ENCODE measurements at places on chromosomes 3 and 15. TPM values are rescaled to one million over a fixed set of nuclear protein-coding genes. Genes with fewer than 3 reads are reported as not detected.

KCNAB1 gene
- total RNA-seq: 0.21 TPM

ARNT2 gene
- total RNA-seq: 68.1 TPM

GOLGA8T gene
- 0.94 TPM for total RNA-seq

MITF gene
- 6.1 TPM for total RNA-seq

TP63 gene
- 0.16 TPM for total RNA-seq

CAPN3 gene
- 5.1 TPM for total RNA-seq

CCDC50 gene
- 75.5 TPM for total RNA-seq

KNG1 gene
- total RNA-seq: not detected

GRM2 gene
- 0.32 TPM for total RNA-seq

ACP3 gene
- not detected for total RNA-seq

YEATS2 gene
- 41.4 TPM for total RNA-seq

ZBBX gene
- total RNA-seq: not detected

GABRG3 gene
- 0.19 TPM for total RNA-seq

DNA sequence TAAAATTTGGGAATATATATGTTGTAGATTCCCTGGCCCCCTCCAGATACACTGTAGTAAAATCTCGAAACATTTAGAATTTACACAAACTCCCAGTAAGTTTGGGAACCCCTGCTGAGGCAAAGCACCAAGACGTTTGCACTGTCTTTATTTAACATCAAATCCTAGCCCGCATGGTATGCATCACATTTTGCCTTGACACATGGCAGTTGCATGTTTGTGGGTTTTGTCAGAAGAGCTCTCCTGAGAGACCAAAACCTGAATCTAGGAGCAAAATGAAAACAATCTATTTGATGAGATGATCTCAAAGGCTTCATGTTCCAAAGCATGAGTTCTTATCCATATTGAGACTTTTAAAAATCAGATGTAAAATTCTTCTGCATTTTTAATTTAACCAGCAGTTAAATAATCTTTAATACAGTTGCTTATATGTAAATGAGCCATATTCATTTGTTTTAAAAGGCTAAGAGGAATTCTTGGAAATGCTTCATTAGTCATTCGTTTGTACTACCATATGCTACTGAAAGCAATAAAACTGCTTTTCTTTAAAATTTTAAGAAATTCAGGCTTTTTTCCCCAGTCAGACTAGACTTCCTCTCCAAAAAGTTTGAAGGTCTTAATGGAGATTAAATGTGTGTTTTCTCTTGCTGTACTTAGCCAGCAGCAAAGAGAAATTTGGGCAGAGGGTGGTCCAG, 105.2 kb upstream of the BOC start:
- DNase-seq: no peak

GRCh38 chr15:44501768-44502366, 35.1 kb upstream of the EIF3J start:
- DNase-seq: no peak

DNA sequence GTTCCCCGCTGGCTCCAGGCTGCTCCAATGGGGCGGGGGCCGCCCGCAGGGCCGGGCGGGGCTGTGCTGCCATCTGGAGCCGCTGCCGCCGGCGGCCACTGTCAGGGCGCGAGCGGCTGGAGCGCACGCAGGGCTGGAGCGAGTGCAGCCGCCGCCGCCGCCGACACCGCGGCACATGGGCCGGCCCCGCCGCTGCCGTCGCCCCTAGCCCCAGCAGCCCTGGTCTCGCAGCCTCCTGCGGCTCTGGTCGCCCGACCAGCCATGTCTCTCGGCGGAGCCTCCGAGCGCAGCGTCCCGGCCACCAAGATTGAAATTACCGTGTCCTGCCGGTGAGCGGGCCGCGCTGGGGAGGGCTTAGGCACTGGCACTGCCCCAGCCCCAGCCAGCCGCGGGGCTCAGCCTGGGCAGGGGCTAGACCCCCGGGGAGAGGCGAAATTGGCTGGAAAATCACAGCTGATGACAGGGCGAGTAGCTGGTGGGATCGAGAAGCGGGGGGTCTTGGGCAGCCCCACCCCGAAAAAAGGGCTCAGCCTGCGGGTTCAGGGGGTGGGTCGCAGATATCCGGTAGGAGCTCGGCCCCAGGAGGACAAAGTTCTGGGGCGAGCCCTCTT, at the start of gene CPNE9:
Gene CPNE9, plus strand, starts transcription at position 98 of the 611 bp plus-strand sequence. Its CDS starts 164 bp downstream, at position 262.
- DNase-seq: no peak

DNA sequence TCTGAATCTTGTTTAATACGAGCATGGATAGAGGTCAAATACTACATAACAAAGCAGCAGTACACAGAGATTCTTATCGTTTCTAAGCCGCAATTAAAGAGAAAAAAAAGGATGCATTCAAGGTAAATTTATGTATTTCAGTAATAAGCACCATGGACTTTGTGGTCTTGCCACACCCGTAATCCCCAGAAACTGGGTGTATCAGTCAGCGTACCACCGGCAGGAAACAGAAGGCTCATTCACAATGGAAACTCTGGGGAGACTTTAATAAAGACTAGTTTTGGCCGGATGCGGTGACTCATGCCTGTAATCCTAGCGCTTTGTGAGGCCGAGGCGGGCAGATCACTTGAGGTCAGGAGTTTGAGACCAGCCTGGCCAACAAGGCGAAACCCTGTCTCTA, 81.9 kb upstream of the ZNF280D start:
- DNase-seq: no peak

DNA sequence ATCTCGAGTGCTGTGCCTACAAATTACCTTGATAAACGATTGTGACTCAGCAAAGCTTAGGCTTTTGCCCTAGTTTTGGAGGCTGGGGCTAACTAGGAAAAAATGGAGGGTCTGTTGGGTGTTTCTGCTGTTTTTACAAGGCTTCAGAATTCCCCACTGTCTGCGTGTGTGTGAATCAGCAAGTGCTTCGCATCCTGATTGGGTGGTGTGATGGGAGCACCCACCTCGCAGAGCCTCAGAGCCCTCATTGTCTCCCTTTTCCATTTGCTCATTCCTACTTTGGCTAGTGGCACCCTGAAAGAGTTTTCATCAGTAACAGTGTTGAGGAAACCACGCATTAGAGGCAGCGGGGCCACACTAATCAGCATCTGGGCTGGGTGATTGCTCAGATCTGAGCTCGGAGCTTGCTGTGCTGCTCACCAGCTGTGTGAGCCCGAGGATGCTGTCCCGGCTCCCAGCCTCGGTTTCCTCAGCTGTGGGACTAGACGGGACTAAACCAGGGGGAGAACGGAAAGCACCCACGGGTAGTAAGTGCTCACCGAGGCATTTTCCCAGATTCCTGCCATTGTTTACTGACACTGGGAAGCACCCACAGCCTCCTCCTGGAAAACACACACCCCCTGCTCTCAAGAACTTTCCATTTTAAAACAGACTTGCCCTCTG, 40.6 kb downstream of the GOLGA8S start:
- no peak for DNase-seq

GRCh38 chr3:118781839-118782238, 252.8 kb downstream of the IGSF11 start:
- DNase-seq: no peak

DNA sequence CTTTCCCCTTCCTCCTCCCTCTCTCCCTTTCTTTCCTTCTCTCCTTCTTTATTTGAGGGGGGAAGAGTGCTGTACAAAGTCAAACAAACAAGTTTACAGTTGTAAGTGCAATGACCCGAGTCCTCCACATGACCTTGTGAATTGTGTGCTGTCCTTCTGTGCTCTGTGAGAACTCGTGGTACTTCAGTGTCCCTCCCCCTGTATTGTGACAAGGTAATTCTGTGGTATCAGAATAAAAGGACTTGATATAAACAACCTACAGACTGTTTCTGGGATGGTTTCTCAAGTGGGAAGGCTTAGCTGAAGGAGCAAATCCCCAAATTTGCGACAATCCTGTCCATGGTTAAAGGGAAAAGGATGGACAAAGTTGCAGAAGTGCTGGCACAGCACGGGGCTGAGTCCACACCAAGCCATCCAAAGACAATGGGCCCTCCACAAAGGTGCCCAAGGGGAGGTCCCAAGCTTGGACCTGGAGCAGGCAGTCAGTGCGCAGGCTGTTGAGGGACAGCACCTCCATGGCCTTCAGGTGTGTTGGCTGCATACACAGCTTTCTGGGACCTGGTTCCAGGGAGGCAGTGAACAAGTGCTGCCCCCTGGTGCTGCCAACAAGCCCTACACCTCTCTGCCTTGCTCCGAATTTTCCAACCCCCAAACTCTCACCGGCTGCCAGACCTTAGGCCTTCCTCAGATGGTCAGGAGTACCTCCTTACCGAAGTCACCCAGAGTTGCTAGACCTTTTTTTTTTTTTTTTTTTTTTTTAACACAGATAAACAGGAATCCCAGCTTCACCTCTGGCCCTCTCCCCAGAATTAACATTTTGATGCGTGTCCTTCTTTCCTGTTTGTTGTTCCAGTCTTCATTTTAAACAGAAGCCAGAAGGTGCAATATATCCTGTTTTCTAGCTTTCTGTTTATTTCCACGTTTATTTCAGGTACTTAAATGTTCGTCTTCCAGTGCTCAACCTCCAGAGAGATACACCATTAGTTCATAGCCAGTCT, 2.6 kb upstream of the APEH start:
- DNase-seq: no peak

- DNase-seq: no peak
These were observed 11.2 kb downstream of the C3orf52 start for GRCh38 chr3:112097378-112097777.

DNA sequence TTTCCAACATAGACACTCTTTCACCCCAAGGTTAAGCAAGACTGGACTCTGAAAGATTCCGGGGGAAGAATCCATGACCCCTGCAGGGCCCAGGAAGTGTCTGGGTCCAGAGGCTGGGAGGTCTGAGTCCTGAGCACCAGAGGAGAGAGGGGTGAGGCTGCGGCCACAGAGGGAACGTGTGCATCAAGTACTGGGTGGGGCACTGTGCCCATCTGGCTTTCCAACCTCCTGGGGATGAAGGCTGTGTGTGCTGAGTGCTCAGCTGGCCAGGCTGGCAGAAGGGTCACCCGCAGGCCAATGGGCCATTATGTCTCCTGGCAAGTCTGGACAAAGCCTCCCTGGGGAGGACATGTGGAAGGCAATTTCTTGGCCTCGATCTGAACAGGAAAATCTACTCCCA, 3.3 kb downstream of the CHRNA3 start:
- DNase-seq: peak; percentile 57

GRCh38 chr15:50051811-50052419, 67.1 kb downstream of the ATP8B4 start:
- DNase-seq: no peak

GRCh38 chr15:75620841-75621391, 4.6 kb downstream of the SNUPN start:
- peak; percentile 88 for DNase-seq
